SJSA1 (cell line): ENCODE measurements at places on chromosomes 3 and 15.

DNA sequence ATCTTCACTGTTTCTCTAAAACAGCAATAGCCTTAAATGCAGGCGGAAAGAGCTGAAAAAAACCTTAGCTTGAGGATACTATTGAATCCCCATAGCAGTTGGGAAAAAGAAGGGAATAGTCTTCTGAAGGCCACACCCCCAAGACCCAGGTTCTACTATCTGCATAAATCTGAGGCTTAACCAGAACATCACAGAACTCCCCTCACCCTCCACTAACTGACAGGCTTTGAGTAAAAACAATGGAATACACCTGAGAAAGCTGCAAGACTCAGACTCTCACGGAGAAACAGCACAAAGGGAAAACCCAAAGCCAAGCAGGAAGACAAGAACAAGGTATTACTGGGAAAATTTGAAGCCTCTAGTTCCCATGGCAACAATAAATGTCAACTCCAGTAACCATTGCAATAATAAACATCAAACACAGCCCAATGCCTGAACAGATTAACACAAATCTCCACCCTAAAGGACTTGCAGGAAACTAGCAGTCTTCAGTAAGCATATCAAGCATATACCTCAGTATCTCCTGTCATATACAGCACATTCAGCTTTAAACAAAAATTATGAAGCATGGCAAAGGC lies 56.4 kb downstream of the TMCC1 start:
- no peak for DNase-seq

DNA sequence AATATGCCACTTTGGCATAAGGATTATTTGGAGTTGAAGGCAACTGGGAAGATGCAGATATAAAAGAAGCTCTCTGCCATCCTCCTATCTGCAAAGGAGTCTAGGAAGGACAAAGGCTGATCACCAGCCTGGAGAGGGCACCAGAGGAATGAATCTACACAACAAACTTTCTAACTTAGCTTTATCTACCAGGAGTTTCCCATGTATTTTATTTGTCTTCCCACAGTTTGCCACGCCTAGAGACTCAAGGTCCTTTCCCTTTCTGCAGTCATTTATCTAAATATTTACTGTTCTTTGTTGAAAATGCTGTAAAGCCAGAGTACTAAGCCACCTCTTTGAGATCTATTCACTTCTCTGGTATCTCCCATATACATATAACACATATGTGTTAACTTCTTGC lies 32.2 kb downstream of the GPR176 start:
- DNase-seq = peak; percentile 77

GRCh38 chr3:111963424-111963823 lies 15.4 kb upstream of the ABHD10 start:
- peak; percentile 42 for DNase-seq

DNA sequence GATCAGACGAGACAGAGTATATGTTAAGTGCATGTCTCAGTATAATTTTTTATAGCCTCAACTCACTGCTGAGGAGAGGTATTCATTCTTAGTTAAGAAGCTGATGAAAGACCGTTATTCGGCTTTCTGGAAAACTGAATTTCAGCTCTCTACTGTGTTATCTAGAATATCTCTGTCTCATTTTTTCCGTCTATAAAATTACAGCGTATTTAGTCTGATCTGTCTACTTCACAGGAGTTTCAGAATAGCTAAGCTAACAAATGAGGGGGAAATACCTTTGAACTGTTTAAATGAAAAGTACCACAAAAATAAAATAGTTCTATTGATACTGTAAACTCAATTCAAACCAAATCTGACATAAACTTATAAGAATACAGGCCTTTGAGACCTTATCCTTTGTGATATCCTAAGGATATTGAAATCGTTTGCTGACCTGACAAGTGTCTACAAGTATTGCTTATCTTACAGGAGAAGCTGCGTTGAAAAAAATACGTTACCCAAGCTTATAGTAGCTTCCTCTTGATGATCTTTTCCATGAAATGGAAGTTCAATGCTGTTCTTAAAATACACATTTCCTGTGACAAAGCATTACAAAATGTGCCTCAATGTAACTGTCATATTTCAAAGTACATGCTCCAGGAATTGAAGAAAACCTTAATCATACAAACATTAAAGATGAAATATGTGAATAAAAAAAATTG lies 104.6 kb downstream of the IL1RAP start:
- DNase-seq = no peak

GRCh38 chr15:95556866-95557225 lies 773.7 kb upstream of the NR2F2 start:
- peak; percentile 93 for DNase-seq

- no peak for DNase-seq
Observed at GRCh38 chr3:39267631-39268548, 11.9 kb downstream of the CX3CR1 start.

GRCh38 chr3:122627301-122627700 lies 49.9 kb downstream of the PARP15 start:
- DNase-seq = no peak

GRCh38 chr3:48370333-48370713 lies 1.7 kb upstream of the FBXW12 start:
- DNase-seq = no peak
